ENCODE measurements at places on chromosomes 12 and 14.

- DNase-seq, result no peak
Observed at GRCh38 chr12:110640275-110641025, 26.5 kb downstream of the TCTN1 start.

- DNase-seq, result no peak
Observed at GRCh38 chr14:95875831-95876760, 536 bp upstream of the TUNAR start.

- DNase-seq, result no peak
Observed at GRCh38 chr14:22475381-22475780, 113.6 kb downstream of the DAD1 start.

GRCh38 chr14:92440345-92441003 is 73.1 kb upstream of the RIN3 start:
- no peak for DNase-seq

DNA sequence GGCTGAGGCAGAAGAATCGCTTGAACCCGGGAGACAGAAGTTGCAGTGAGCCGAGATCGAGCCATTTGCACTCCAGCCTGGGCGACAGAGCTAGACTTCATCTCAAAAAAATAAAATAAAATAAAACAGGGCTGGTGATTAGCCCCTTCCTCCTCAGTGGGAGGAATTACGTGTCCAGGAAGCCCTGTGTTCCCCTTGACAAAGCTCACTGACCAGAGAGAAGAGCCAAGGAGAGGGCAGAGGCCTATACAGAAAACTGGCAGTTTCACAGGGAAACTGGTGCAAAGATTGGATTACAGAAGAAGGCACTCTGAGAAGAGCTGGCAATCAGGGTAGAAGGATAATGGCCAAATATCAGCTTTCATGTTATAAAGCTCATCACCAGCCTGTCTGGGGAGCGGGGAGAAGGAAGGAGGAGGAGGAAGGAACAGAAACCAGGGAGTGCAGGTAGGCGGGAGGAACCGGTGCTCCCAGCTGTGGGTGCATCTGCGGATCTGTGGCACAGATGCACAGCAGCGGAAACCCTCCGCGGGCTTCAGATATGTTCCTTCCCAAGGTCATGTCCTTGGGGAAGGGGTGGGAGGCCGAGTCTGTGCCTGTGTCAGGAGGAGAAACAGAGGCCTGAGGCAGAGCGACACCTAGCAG is 6.7 kb downstream of the RAB15 start:
- DNase-seq, result no peak

DNA sequence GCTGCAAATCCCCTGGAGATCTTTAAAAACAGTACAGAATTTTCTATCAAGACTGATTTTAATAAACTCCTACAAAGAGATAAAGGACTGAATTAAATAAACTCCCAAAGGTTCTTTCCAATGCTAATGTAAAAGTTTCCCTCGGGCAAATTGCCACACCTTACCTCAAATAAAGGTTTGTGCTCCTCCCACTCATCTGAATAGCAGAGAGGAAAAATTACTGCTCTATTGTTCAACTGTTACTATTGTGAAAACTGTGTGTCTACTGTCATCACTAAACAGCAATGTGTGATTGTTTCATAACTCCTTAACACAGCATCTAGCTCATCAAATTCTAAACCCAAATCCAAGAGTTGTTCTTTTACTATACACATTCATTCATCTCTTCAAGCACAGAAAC is 3.2 kb downstream of the SPTLC2 start:
- DNase-seq, result no peak

DNA sequence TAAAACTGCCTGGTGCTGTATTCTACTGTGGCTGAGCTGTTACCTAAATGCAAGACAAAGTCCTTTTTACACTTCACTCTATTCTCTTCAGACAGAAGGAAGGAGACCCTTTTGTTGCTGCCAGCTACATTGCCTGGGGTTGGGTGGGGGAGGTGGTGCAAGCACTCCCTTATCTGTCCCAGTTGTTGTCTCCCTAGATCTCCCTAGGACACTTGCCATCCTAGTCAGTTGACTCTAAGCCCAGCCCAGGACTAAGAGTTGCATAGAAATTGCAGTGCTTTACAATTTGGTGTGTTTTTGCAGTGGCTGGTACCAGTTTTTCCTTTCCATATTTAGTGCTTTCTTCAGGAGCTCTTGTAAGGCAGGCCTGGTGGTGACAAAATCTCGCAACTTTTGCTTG is 35.1 kb downstream of the SCYL2 start:
- DNase-seq, result no peak

GRCh38 chr12:10293151-10293550 is 14.5 kb upstream of the KLRD1 start:
- no peak for DNase-seq

DNA sequence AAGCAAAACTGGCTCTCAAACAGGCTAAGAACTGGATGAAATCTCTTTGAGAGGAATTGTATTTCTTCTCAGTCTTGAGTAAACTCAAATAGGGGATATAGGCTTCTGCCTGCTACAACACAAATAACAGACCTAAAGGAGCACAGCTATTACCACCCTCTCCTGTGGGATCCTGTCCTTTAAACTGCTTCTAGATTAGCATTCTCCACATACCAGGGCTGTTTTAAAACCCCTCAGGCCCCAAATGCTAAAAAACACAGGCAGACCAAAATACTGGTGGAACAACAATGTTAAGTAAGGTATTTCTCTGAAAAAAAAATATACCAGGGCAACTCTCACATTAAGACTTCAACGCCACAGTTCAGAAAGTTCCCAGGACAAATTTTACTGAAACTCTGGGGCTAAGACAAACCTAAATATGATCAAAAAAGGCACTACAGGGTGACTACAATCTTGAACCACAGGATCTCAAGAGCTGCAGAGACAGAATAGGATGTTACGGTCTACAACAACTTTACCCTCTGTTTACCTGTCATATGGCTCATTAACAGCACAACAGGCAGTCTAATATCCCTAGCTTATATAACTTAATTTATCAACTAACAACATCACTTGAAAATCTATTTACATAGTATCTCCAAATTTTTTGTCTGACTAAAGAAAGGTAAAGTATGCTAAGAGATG is 7.2 kb downstream of the CPNE8 start:
- no peak for DNase-seq

- no peak for DNase-seq
Observed at GRCh38 chr14:86091811-86092210, 561.9 kb downstream of the FLRT2 start.

GRCh38 chr14:97267509-97267908 is 470.3 kb downstream of the VRK1 start:
- no peak for DNase-seq

DNA sequence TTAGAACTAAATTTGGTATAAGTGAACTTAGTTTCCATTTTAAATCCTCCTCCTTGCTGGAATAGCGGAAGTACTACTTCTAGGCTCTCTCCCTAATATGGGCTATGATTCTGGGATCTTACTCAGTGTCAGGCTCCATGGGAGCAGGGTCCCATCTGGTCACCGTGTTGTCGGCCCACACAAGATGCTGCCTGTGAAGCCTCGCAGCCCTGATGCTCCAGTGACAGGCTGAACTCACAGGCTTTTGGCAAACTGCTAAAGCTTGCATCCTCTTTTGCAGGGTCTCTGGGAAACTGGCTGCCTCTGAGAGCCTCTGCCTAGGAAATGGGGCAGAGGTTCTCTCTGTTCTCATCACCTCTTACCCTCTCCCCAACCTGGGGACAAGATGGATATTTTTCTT is 88.4 kb downstream of the RPAP3 start:
- no peak for DNase-seq

GRCh38 chr14:89690139-89690538 is 264.4 kb downstream of the EFCAB11 start:
- DNase-seq, result no peak

DNA sequence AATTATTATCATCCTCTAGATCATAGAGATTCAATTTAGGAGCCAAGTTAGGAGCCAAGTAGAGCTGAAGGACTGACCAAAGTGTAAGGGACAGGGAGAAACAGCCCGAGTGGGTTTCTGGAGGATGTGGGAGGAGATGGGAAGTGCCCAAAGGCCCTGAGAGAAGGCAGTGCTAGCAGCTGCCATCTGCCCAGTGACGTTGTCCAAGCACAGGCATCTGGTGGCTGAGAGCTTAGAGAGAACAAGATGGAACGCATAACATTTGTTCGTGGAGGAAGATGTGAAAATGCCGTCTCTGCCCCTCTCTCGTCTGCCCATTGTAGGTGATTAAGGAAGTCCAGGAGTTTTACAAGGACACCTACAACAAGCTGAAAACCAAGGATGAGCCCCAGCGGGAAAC is 34.7 kb downstream of the CD9 start:
- DNase-seq, result no peak

DNA sequence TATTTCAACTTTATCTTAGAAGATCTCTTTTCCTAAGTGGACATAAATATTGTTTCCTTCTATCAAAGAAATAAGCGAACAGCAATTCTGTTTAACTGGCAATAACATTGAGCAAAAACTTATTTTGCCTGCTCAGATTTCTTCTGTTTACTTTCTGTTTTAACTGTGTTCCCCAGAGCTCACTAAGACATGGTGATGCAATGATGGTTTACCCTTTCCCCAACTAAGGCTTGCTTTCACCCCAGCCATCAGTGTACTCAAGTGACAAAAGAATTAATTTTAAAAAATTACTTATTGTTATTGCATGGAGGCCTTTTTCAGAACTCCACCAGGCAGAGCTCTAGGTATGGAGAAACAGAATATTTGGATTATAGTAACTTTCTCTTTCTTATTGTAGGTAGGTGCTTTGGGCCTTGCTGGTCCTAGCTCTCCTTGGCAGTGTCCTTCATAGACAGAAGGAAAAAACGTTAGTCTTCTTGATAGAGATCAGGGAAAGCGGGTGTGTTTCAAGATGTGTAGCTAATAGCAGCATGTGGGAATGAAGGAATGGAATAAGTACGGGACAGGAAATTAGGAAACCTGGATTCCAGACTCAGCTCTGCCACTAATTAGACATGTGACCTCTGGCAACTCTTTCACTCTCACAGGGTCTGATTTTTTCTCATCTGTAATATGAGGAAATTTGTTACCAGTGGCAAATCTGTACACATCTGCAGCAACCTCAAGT is 14.6 kb upstream of the DDHD1 start:
- no peak for DNase-seq

DNA sequence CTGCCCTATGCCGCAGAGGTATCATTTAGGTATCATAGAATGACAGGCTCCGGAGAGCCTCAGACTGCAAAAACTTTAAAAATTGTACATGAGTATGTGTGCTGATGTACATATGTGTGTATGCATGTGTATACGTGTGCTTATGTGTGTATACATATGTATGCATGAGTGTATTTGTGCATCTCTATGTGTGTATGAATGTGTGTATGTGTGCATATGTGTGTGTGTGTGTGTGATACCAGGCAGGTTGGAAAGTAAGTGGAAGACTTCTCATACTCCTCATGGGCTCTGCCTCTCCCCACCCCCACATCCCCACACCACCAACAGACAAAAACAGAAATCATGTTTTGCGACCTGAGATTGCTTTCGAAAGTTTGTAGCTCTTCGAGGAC is 621 bp upstream of the TMEM117 start:
- DNase-seq, result no peak

- no peak for DNase-seq
Observed at GRCh38 chr12:95738024-95738611, 52.4 kb downstream of the NTN4 start.

DNA sequence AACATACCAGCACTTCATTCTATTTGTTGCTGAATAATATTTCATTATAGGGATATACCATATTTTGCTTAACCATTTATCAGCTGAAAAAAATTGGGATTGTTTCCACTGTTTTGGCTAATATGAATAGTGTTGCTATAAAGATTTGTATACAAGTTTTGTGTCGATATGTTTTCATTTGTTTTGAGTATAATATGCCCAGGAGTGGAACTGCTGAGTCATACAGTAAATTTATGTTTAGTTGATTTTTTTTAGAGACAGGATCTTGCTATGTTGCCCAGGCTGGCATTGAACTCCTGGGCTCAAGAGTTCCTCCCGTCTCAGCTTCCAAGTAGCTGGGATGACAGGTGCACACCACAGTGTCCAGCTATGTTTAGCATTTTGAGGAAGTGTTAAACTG is 131.5 kb upstream of the TMCC3 start:
- DNase-seq, result no peak

DNA sequence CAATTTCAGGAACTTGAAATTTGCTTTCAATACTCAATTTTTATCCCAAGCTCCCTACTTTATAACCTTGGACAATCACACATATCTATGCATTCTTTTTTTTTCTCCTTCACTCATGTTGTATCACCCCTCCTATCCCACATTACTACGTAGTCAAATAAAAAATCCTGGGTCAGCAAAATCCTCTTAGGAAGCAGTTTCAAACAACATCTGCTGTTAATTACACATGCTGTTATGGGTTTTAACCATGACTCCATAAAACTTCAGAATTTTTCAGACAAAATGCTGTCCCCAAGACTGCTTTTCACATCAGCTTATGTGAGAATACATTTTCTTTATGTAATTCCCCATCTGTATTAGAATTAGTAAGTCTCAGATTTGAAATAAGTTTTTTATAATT is 61.7 kb downstream of the LRFN5 start:
- no peak for DNase-seq

DNA sequence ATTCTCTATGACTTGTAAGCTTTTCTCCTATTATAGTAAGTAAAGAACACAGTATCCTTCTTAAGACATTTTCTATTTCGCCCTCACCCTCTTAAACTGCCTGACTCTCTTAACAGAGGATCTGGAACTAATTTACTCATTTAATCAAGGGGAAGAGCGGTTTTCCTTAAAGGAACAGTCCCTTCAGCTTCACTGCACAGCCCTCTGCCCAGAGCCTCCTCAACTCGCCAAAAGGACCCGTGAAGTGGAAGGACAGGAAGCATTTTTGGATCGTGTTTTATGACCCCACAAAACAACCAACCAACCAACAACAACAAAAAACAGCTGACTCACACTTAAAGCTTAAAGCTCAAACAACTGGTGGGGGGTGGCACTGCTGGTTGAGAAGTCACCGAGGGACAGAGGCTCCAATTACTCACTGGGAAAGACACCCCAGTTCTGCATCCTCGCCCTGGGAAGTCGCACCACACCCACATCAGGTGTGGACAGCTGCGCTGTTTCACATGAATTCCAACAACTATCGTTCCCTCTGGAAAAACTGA is 35.7 kb downstream of the NID2 start:
- no peak for DNase-seq

DNA sequence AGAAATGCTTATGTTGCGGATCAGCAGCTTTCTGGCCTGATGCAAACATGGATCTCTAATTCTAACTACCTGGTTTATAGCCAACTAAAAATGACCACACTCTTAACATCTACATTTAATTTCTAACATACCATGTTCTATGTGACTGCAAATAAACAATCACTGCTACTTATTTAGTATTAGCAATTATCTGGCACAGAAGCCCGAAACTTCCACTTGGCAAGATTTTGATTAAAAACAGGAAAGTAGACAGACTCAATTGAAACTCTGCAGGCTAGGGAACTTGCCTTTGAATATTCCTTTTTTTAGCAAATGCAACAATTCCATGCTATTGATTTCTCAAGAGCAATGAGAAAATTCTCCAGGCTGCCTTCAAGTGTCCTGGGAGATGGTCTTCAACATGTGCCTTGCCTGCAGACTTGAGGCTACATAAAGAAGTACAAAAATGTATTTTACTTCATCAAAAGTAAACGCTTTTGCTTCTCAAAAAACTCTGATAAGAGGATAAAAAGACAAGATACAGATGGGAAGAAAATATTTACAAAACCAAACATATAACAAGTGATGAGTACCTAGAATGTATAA is 9.1 kb upstream of the TMCC3 start:
- DNase-seq, result no peak

- no peak for DNase-seq
Observed at GRCh38 chr12:26077915-26078702, 46.7 kb downstream of the BHLHE41 start.
